ENCODE measurements at places on chromosomes 5 and 9. TPM values are rescaled to one million over a fixed set of nuclear protein-coding genes. Genes with fewer than 3 reads are reported as not detected.

DNA sequence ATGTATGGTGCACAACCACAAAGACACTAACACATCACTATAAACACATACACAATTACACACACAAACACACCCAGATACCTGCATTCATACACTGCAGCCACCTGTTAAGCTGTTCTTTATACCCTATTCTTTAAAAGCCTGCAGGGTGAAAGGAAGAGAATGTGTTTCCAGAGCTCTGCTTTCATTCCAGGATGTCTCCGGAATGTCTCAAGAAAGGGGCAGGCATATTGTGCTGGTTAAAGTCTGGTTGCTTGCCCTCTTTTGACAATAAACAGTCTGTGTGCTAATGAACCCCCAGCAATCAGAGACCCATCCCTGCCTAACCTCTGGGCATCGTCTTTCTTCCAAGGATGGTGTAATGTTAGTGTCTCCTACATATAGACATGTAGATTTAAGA lies 181.6 kb downstream of the EPB41L4A start:
- DNase-seq = no peak

DNA sequence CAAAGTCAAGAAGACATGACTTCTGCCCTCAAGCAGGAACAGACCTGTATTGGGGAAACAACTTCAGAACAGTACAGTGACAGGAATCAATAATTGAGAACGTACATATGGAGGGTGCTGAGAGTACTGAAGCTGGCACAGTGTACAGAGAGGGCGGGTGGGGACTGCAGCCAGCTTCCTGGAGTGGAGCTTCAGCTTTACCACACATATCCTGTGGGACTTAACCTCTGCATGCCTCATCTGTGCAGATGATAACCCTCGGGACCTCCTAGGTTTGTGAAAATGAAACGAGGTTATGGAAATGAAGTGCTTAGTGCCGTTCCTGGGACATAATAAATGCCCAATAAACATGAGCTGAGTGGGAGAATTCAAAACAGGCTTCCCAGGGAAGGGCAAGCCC lies 22.1 kb upstream of the RARS1 start:
- DNase-seq = no peak

DNA sequence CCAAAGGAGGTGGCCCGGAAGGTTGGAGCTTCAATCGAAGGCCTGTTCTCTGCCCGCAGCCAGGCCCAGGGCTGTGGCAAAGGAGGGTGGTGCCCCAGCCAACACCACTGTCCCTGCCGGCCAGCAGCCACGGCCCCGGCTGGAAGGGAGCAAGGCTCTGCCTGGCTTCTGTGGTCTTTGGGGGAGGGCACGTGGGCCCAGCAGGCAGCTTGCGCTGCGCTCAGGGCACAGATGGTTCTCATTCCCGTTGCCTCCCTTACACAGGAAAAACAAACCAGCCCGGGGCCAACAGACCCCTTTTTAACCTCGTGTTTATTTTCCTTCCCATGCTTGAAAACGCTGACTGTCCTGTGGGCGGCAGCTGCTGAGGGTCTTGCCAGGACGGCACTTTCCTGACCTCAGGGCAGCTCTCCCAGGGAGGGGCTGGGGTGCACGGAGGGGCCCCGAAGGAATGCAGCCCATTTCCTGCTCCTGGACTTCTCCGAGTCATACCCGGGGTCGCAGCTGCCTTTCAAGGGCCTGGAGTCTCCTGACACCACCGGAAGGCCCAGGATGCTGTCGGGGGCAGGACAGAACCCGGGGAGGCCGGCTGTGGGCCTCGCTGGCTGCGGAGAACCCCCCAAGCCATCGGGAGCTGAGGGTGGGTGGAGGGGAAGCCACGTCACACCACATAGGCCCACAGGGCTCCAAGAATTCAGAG lies 1.1 kb upstream of the GPSM1 start:
- DNase-seq = no peak

DNA sequence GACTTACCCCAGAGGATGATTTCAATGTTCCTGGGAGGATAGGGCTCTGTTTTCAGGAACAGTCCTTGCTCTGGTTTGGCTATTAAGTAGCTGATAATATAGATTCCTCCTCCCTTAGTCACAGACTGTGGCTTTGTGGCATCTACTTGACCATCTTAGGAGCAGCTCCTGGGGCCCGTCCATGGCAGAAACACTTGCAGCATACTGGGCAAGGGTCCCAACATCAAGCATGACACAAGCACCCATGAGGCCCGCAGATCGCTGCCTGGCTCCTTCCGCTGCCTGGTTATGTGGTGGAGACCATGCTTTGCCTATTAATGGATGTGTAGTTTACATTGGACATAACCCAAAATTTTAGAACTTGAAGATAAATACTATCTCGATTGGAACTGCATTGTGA lies 170.1 kb downstream of the ICE1 start:
- DNase-seq = no peak

Gene RANBP17
- total RNA-seq = 6.9 TPM

Gene PCDHB4
- total RNA-seq = 0.04 TPM

Gene ZNF366
- total RNA-seq = 0.46 TPM

Gene CCNI2
- total RNA-seq = 0.04 TPM

Gene F12
- 1.5 TPM for total RNA-seq
